ENCODE measurements at places on chromosomes 4 and X. TPM values are rescaled to one million over a fixed set of nuclear protein-coding genes. Genes with fewer than 3 reads are reported as not detected.

MPP1 gene
- total RNA-seq, result 18.7 TPM

BTK gene
- total RNA-seq, result 0.96 TPM

DACH2 gene
- total RNA-seq, result 0.67 TPM

ADH4 gene
- 24.0 TPM for total RNA-seq
